ENCODE measurements at places on chromosomes 4 and X. TPM values are rescaled to one million over a fixed set of nuclear protein-coding genes. Genes with fewer than 3 reads are reported as not detected.
A peak's percentile ranks its signal among the peaks of the same experiment; 100 is the strongest.

DNA sequence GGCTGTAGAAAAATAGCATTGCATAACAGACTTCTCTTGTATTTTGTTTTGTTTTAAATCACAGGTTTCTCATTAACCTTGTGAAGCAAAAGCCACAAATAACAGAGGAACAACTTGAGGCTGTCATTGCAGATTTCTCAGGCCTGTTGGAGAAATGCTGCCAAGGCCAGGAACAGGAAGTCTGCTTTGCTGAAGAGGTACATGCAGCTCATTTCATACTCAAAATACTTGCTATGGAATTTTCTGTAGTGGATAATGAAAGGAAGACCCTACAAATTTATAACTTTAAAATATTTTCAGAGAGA lies 17.6 kb downstream of the AFP start:
- DNase-seq = no peak

GRCh38 chr4:12562021-12562420 lies 922.1 kb downstream of the RAB28 start:
- no peak for DNase-seq

The P2RY8 gene
- total RNA-seq = not detected

- DNase-seq = no peak
Observed at GRCh38 chr4:141900856-141901255, 264.5 kb downstream of the IL15 start.

GRCh38 chrX:140050906-140051305 lies 85.6 kb upstream of the CXorf66 start:
- DNase-seq = no peak

GRCh38 chr4:17203797-17204196 lies 305.4 kb upstream of the LDB2 start:
- no peak for DNase-seq

The NAA11 gene
- total RNA-seq = not detected

DNA sequence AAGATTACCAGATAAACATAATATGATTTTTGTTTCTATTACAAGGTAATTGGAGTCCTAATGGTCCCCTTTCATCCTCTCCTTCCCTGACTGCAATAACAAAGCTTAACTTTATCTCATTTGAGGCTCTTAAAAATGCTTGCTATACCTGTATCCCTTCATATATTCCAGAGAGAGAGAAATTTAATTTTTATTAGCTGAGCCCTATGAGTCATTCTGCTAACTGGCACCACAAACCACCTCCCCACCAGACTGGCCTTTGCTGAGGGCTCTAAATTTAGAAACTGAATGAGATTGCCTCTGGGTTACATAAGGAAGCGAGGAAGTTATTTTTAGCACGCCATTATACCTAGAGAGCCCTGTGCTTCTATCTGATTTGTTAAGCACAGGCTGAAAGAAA lies 27.4 kb downstream of the CBLL2 start:
- DNase-seq = peak; percentile 67

The SMIM43 gene
- total RNA-seq = not detected

- DNase-seq = no peak
Observed at GRCh38 chrX:96449191-96449590, 235.5 kb upstream of the DIAPH2 start.

DNA sequence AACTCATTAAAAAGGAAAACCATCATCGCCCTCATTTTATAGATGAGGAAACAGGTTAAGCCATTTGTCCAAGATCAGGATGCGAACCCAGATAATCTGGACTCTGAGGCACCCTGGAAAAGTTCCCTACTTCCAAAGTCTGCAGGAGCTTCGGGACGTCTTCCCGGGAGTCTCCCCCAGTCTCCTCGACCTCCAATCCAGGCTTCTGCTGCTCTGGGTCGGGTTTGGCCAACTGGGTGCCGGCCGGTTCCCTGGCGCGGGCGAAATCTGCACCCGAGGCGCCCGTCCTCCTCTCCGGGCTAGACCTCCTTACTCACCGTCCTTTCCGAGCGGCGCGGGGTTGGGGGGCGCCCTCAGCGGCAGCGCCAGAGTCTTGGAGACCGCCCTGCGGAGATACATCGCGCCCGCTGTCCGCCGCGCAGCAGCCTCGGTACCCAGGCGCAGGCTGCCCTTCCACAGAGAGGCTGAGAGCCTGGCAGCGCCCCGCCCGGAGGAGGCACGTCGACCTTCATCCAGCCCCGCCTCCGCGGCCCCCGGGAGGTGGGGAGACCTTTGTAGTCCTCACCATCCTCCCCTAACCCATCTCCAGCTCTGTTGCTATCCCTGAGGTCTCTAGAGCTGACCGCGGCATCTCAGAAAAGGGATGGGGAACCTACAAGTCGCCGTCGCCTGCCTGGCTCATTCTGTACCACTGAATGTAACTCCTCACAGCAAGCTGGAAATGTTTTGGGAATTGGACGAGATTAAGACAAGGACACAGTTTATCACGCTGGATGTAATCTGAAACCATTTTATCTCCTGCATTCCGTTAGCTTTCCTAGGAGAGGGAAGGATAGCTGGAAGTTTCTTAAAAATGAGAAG lies at the start of gene MGARP:
Gene MGARP (minus strand): TSS at position 466 of the 861 bp plus-strand sequence. CDS start 67 bp downstream, at position 399.
- DNase-seq = peak; percentile 33

GRCh38 chr4:58551676-58552075 lies 1441.5 kb upstream of the IGFBP7 start:
- no peak for DNase-seq

The GLOD5 gene
- not detected for total RNA-seq

The HPGDS gene
- total RNA-seq = not detected

DNA sequence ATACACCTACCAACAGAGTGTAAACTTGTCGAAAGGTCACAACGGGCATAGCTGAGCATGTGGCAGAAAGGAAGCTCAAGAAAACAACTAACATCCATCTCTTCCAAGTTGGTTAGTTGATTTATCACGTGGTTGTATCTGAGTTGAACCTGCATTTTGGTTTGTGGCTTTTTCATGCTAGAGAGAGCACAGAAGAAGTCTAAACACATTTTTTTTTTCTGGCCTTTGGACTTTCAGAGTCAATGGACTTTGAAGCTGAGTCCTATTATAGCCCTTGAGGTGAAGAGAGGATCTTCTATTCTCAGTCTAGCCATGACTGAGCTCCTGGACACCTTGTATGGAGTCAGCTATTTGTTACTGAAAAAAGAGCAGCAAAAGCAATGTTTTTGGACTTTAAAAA lies 150.6 kb upstream of the TRPC5 start:
- no peak for DNase-seq

- no peak for DNase-seq
Observed at GRCh38 chr4:159239629-159240028, 136.8 kb downstream of the RAPGEF2 start.

GRCh38 chrX:111467896-111468295 lies 43.5 kb upstream of the SERTM2 start:
- no peak for DNase-seq

The GAGE2A gene
- not detected for total RNA-seq

DNA sequence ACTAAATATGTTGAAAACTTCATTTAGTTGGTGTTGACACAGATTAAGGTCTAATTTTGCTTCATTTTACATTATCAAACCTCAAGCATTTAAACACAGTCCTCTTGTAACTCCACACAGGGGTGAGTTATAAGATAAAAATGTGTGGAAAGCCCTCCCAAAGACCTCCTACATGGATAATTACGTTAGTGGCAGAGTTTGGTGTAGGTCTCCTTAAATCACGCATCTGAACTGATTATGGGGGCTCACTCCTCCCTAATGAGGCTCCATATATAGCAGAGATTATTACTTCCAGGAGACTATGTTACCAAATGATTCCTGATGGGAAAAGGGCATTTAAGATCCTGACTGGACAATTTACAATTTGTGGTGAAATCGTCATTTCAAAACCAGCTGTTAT lies 32.2 kb upstream of the VCX3B start:
- DNase-seq = no peak

DNA sequence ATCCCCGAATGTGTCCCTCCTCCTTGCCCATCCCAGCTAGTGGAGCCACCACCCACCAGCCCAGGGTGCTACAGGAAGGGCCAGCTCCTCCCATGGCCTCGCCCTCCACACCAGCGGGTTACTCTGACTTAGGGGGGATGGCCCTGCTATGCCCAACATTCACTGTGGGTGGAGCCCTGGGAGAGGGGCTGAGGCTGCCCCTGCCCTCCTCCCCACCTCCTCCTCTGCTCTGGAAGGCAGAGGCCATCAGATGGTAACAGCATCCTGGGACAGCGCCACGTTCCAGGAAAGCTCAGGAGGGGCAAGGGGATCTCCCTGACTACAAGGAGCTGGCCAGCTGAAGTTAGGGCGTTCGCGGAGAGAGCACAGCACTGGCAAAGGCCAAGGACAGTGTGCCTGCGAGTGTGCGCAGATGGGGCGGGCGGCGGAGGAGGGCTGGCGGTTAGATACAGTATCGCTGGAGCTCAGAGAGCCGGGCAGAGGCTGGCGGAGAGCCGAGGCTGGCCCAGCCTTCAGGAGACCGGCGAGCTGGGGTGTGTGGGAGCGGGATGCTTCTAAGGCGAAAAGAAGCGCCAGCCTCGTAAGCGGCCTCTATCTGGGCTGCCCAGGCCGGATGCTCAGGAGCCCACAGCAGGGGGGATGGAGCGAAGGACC lies 1.5 kb downstream of the JAKMIP1 start:
- peak; percentile 5 for DNase-seq

- no peak for DNase-seq
Observed at GRCh38 chr4:183146478-183146877, 47.4 kb downstream of the WWC2 start.

Measured in mammary epithelial cell (primary cell).